Stimulated activated CD4-positive, alpha-beta T cell treated with anti-CD3 and anti-CD28 coated beads, Interleukin-1b, Interleukin-23, amount 100 ng/mL, for 1 hour (primary cell): ENCODE measurements at places on chromosomes 1 and 21.

- DNase-seq: no peak
Measured at GRCh38 chr1:58157256-58157655, 389.3 kb downstream of the OMA1 start.

GRCh38 chr1:78520216-78520615 lies 29.4 kb downstream of the PTGFR start:
- DNase-seq: no peak

DNA sequence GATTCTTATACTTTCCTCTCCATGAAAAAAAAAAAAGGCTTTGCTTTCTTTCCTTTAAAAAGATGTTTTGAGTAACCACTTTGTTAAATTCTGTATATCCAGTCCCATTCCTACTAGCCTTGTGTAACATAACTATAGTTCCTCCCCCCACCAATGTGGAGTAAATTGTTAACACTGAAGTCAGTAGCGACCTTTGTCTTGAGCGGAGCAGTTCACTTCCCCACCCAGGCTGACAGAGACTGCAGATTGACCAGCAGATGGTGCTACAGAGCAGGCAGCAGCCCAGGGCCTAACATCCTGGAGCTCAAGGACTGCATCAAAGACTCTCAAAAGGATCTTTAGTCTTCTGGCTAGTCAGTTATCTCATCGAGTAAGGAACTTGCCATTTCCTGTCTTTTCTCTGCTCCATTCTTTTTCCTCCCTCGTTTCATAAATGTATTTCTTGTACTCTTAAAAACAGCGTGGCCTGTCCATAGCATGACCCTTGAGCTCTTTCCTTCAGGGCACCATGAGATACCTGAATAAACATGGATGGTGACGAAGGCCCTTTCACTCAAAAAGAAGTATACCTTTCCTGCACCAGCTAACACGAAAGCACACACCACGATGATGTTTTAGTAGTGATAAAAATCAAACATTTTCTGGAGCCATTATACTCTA lies 503.5 kb upstream of the PKN2 start:
- peak; percentile 7 for DNase-seq

- no peak for DNase-seq
Measured at GRCh38 chr21:38637161-38637560, 138.9 kb upstream of the ERG start.

DNA sequence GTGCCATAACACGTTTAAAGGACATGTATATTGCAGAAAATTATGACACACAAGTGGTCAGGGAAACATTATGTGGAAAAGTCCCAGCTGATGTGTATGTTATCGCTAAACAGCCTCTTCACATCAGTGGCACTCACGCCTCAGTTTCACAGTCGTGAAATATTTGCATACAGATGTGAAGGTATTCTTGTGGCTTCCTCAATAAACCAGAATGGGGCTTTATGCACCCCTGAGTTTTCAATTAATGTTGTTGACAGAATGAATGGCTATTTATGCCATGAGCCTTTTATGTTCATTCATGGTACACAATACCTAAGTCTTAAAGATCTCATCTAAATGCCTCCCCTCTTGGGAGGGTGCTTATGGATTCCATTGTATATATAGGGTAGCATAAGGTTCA lies 202.1 kb upstream of the ADGRL2 start:
- DNase-seq: no peak

DNA sequence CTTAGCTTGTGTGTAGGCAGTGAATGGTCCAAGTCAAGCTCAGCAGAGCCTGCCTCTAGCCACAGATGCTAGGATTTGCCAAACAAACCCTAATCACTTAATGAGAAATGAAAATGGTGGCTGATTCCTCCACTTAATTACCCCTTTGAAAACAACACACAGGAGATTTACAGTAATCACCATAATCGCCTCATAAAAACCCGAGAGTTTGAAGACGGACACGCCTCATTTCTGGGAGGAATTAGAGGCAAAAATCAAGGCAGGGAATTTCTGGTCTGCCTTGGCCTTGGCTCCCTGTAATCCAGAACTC lies 16.3 kb upstream of the FOXE3 start:
- no peak for DNase-seq

- no peak for DNase-seq
Measured at GRCh38 chr1:2556678-2557481, 709 bp downstream of the TNFRSF14 start.

DNA sequence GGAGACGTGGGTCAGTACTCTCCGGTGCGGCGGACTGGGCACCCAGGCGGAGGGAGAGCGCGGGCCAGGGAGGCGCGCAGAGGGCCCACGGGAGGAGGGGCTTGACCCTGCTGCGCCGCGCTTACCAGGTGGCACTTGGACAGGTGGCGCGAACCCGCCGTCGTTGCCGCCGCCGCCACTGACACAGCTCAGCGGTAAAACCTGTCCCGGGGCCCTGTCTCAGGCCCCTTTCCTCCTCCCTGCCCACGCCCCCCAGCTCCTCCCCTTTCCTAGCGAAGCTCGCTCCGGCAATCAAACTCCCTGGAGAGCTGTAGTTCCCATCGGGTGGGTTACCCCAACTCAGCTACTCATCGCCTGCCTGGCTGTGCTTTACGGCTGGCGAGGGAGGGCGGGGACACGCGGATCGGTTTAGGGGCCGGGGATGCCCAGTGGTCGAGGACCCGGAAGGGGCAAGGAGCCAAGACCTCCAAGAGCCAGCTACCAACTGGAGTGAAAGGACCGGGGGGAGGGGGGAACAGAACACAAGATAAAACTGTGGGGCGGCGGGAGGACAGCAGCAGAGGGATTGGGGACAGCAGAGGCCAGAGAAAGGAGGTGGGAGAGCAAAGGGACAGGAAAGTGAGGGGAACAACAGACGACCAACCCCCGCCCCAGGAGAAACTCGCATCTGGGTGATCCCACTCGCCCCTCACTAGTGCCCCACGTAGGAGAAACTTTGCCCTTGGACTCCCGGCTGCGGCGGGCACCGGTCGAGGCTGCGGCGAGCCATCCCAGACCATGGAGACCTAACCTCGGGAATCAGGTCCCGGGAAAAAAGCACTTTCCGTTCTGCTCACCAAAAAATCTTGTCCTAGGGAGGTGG lies 2.9 kb downstream of the GFI1 start:
- peak; percentile 54 for DNase-seq
